ENCODE measurements at places on chromosomes 11 and 22.
A peak's percentile ranks its signal among the peaks of the same experiment; 100 is the strongest.

GRCh38 chr11:134978388-134979088, 566.5 kb upstream of the B3GAT1 start:
- no peak for DNase-seq

DNA sequence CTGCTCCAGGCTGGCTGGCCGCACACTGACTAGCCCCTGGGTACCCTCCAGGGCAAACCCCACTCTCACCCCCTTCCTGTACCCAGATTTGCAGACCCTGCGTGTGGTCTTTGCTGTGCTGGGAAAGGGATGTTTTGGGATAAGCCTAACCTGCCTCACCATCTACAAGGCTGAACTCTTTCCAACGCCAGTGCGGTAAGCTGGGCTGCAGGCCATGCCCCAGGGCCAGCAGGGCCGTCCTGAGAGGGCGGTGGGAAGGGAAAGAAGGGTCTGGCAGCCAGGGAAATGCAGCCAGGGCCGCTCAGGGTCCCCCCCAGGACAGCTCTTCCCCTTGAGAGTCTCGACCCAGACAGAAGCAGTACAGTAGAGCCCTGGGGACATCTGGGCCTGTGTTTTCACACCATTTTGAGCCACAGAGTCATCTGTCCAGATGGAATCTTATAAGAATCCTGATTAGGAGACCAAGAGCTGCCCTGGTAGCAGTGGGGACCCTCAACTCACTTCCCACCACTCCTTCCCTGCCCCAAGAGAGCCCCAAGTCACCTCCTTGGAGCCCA, 22.4 kb upstream of the SLC22A12 start:
- no peak for DNase-seq

DNA sequence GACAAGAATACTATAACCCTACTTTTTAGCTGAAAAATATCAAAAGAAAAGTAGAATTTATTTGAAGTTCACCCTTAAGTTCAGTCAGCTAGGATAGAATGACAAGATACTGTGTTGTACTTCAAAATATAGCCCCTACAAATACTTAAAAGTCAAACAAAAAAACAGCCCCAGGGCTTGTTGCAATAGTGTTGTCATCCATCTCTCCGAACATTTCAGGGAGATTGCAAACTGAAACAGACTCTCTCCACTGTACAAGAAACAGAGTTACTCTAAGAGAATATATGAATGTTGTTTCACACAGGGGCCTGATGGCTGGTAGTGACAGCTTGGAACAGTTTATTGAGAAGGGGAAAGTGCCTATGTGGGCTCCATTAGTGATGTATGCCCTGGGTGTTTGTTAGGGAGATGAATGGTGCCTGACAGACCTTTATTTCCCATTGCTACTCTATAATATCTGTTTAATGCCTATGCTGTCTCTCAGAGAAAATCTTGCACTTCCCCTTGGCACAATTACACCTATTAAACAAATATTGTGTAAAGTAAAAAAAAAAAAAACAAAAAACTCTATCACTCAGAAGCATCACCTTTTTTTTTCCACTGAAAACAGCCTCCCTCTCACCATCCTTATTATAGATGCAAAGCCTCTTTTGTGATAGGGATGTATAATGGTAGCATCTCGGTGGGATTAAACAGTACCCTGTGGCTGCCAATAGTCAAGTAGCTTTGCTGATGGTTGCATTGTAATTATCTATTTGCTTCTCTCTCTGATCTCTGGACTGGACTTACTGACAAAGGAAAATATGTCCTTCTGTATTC, 506.3 kb upstream of the LUZP2 start:
- no peak for DNase-seq

- peak; percentile 27 for DNase-seq
Observed at GRCh38 chr22:37021710-37022482, 2.4 kb downstream of the MPST start.

- no peak for DNase-seq
Observed at GRCh38 chr22:41822317-41823057, 10.4 kb upstream of the SREBF2 start.

DNA sequence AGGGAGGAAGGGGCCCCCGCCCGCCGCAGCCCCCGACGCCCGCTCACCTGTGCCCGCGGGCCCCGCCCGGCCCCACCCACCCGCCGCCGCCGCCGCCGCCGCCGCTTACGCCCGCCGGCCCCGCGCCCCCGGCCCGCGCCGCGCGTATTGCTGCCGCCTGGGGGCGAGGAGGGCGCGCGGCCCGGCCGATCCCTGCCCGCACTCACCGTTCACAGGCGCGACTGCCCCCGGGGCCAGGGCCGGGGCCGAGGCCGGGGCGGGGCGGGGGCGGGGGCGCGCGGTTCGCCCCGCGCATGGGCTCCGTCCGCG, 212 bp downstream of the HRAS start:
- no peak for DNase-seq

DNA sequence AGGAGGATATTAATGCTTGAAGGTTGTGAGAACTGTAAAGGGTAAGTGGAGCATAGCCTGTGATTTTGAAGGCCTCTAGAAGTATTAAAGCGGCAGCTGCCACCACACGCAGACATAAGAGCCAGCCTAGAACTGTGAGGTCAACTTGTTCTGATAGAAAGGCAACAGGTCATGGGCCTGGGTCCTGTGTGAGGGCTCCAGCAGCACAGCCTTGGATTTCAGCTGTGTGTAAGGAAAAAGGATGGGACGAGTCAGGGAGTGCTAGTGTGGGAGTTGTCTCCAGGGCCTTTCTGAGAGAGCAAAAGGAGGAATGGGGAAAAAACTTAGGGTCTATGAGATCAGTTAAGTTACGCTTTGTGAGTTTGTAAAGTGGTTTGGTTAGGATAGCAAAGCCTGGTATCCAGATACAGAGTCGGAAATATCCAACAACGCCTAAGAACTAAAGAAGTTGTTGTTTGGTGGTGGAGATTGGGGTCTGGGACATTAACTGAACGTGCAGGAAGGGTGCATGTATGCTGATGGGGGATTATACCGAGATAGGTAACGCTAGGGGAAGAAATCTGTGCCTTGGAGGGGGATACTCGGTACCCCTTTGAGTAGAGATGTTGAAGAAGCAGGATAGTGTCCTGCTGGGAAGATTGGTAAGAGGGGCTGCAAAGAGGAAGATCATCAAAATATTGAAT, 17.4 kb upstream of the ANO1 start:
- DNase-seq: no peak

DNA sequence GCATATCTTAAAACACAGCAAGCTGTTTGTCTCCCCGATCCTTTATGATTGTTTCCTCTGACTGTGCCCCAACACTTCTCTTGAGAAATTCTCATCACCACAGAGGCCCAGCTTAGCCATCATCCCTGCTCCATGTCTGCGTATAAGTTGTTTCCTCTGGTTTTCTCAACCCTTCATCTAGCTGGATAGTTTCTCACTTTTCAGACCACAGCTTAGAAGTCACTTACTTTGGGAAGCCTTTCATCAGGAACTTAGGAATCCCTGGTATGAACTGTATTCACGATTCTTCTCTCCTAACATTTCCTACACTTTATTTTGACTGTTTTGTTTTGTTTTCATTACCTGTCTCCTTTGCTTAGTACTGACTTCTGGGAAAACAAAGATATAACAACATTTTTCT, 295.2 kb downstream of the GUCY1A2 start:
- no peak for DNase-seq

- DNase-seq: no peak
Observed at GRCh38 chr11:18768978-18769377, 22.6 kb downstream of the PTPN5 start.

GRCh38 chr22:29244785-29245625, 22.8 kb downstream of the RHBDD3 start:
- DNase-seq: no peak

GRCh38 chr11:9347100-9347499, 32.7 kb upstream of the TMEM41B start:
- no peak for DNase-seq

DNA sequence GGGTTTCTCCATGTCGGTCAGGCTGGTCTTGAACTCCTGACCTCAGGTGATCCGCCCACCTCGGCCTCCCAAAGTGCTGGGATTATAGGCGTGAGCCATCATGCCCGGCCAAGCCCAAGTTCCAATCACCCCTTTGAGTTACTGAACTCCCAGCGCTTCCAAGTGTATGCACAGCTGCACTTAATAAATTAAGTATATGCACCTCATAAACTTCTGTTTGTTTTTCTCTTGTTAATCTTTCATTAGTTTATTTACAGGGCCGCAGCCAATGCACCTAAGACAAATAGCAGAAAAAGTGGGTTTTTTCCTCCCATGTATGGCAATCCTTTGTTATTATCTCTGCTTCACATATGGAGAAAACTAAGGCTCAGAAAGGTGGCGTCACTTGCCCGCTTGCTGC, 21.3 kb downstream of the SYN3 start:
- no peak for DNase-seq

DNA sequence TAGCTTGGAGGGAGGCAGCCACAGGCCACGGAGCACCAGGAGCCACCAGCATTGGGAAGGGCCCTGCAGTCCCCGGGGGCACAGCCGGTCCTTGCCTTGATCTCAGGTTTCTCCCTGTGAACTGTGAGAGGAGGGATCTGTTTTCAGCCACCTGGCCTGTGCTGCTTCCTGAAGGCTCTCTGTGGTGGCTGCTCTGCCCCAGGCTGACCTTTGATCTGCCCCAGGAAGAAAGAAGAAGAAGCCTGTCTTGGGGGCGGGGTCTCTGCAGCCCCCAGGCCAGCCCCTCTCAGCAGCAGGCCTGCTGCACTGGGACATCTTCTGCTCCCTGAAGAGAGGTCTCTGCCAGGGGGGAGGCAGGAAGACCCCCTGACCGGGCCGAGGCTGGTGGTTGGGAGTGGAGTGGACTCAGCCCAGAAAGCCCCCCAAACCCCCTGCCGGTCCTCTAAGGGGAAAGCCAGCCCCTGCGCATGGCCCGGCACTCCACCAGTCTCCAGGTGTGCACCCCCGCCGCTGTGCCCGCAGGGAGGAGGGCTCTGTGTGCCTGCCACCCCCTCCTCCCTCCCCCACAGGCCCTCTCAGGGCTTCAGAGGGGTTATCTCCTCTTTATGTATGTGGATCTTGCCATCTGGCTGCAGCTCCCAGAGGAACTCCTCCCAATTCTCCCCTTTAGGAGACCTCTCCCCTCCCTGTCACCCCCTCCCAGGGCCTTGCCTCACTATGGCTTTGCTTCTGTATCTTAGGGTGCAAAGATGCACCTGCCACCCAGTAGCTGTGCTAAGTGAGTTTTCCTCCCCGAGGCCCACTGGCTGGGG, 675.3 kb downstream of the BRD1 start:
- DNase-seq: no peak

GRCh38 chr22:38353142-38353629, 36.0 kb upstream of the CSNK1E start:
- DNase-seq: peak; percentile 67

DNA sequence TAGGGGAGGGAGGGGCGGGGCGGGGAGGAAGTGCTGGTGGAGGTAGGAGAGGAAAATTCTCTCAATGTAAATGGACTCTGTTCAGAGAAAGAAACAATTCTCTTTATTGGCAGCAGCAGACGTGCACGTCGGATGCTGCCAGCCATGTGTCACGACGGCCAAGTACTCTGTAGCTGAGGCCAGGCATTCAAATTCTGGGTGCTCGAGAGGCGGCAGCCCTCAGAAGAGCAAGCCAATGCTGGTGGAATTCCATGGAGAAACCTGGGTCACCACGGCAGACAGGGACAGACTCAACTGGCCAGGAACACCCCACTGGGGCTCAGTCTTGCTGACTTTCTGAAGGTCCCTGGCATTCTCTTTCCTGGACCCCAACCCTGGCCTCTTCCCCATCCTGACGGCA, 90.8 kb downstream of the ABTB2 start:
- no peak for DNase-seq

- DNase-seq: no peak
Observed at GRCh38 chr11:82936261-82936660, 34.7 kb downstream of the DDIAS start.

- DNase-seq: no peak
Observed at GRCh38 chr11:66119348-66120133, 49.5 kb downstream of the PACS1 start.

- DNase-seq: no peak
Observed at GRCh38 chr11:35593143-35593542, 25.1 kb upstream of the FJX1 start.

DNA sequence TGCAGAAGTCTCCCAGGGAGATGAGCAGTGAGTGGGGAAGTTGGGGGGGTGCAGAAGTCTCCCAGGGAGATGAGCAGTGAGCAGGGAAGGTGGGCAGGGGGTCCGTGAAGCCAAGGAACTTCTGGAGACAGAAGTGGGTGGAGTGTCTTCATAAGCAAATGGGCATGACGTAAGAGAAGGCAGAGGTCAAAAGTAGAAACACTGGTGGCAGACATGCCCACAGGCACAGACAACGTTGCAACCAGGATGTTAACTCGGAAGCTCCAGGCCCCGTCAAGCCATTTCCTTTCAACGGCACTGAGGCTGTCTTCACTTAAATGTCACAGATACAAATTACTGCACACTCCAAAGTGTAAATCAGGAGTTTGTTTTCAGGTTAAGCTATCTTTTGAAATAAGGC, 186.1 kb downstream of the SHANK2 start:
- no peak for DNase-seq

DNA sequence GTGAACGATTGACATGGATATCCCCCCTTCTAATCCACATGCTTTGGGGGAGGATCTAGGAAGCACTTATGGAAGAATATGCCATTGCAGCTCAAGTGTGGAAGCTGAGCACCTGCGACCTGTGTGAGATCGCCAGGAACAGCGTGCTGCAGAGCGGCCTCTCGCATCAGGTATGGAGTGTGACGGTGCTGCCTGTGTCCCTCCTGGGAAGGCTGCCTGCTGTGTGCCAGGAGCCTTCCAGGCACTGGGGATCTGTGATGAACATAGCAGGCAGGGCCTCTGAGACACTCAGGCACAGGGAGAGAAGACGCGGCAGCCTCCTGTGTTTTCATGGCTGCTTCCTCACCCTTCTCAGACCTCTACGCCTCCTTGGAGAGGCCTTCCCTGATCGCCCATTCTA, 36.5 kb downstream of the RNF141 start:
- DNase-seq: no peak

- no peak for DNase-seq
Observed at GRCh38 chr11:31437742-31438435, 68.2 kb downstream of the DNAJC24 start.

- DNase-seq: no peak
Observed at GRCh38 chr11:92941676-92942571, 27.5 kb upstream of the MTNR1B start.

- DNase-seq: no peak
Observed at GRCh38 chr11:72706579-72706978, 32.4 kb upstream of the PDE2A start.

GRCh38 chr11:129864811-129865210, 30.6 kb downstream of the NFRKB start:
- DNase-seq: no peak

DNA sequence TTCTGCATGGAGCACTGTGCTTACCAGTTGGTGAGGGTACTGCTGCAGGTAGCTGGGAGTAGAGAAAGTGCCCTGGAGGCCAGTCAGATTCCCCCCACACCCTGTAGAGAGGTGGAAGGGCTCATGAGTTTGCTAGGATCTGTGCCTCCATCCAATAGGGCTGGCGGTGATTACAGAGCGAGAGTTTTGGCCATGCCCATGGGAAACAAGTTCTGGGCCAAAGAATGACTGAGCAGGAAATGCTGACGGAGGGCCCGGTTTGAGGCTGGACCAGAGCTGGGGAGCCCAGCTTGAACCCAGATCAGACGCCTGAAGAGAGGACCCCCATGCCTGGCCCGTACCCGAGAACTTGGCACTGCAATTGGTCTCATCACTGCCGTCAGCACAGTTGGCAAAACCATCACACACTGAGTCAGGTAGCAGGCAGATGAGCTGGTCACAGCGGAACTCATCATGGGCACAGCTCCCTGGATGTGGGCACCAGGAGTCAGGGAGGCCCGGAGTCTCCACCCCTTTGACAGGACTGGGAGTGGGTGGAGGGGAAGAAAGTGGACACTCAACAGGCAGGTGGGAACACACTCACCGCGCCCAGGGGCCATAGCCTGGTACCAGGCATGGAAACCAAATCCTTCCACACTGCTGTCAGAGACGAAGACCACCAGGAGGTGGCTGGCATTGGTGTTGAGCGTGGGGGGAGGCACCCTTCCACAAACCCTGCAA, 2.1 kb downstream of the MFRP start:
- DNase-seq: no peak
